ENCODE measurements at places on chromosomes 1 and 21.

- DNase-seq = no peak
Measured at GRCh38 chr21:19475525-19475924, 1071.9 kb upstream of the TMPRSS15 start.

- no peak for DNase-seq
Measured at GRCh38 chr1:225882694-225883615, 775 bp upstream of the TMEM63A start.

DNA sequence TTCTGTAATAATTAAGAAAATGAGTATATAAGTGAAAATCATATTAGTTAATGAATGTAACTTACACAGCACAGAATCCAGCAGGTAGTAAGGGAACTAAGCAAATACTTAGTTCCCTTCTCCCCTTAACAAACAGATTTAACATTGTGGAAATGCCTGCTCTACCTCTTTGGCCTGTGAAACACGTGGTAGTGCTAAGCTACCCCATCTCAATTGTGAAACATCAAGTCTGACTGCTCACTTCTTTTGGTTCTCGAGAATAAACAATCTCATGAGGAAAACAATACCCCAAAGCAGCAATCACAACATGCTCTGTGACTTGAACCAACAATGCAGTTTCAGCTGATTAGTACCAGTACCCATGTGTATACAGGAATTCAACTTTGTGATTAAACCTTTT lies 4.7 kb downstream of the MYSM1 start:
- DNase-seq = no peak

DNA sequence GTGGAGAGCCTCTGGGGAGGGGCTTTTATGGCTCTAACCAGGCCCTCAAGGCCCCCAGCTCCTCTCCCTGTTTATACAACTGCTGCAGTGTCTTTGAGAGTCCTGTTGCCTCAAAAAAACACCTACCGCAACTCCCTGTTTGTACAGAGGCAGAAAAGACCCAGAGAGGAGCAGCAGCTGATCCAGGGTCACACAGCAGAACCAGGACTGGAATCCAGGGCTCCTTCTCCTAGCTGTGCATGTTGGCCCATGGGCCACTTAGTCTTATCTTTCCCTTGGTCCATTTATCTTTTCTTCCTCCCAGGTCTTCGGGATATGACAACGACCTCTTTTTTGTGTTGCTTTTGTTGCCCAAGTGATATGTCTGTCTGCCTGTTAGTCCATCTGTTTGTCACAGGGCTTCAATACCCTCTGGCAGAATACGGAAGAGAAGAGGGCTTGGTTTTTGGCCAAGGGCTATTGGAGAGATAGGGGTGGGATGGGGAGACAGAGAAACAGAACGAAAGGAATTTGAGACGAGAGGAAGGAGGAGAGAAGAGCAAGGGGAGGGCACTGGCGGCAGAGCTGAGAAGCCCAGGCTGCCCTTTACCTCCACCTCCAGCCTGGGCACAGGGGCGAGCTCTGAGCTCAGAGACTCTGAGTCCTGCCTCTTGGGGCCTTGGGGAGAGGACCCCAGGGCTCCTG lies 33.5 kb upstream of the WASF2 start:
- DNase-seq = no peak

DNA sequence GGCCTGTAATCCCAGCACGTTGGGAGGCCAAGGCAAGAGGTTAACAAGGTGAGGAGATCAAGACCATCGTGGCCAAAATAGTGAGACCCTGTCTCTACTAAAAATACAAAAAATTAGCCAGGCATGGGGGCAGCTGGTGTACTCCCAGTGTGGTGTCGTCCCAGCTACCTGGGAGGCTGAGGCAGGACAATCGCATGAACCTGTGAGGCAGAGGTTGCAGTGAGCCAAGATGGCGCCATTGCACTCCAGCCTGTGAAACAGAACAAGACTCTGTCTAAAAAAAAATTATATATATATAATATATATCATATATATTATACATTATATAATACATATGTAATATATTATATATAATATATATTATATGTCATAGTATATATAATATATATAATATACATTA lies 249.2 kb upstream of the TPTE start:
- no peak for DNase-seq

GRCh38 chr1:242139442-242139841 lies 140.5 kb upstream of the MAP1LC3C start:
- no peak for DNase-seq

- DNase-seq = no peak
Measured at GRCh38 chr1:21383785-21384401, 56.0 kb upstream of the NBPF3 start.

DNA sequence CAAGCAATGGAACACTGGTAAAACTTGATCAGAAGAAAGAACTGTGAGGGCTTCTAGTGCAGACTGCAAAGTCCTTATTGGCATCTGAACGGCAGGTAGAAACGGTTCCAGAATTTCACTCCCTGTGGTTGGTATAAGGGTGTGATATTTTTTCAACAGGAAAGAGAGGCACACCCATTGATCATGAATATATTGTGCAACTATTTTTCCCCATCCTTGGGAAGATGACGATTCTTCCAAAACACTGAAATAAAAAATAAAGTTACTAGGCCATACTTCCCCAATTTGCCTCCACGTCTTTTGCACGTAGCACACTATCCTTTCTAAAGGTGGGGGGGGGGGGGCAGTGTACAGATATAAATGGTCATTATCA lies 49.6 kb downstream of the TARBP1 start:
- DNase-seq = no peak

GRCh38 chr1:202046227-202046626 lies 35.8 kb downstream of the ELF3 start:
- no peak for DNase-seq

DNA sequence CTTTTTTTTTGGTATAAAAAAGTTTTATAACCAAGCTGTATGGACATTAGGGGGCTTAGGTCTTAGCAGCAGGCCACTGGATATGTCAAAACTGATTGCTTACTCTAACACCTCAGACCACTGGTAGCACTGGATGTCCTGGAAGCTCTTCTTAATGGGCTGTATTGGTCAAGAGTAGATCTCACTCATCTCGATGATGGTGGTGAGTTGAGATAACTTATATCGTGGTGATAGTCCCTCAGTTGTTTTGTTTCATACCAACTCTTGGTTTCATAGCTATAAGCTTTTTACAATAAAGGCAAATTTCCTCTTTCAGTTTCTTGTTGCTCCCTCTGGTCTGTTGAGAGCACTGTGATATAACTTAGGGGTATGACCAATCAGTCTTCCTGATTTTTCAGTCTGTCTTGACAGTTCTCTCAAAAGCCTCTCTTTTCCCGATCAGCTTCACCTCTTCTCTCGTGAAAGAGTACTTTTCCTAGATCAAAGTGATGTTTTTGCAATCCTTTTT lies 9.7 kb upstream of the AGO1 start:
- no peak for DNase-seq

GRCh38 chr1:25806418-25806817 lies 6.4 kb downstream of the SELENON start:
- DNase-seq = no peak

DNA sequence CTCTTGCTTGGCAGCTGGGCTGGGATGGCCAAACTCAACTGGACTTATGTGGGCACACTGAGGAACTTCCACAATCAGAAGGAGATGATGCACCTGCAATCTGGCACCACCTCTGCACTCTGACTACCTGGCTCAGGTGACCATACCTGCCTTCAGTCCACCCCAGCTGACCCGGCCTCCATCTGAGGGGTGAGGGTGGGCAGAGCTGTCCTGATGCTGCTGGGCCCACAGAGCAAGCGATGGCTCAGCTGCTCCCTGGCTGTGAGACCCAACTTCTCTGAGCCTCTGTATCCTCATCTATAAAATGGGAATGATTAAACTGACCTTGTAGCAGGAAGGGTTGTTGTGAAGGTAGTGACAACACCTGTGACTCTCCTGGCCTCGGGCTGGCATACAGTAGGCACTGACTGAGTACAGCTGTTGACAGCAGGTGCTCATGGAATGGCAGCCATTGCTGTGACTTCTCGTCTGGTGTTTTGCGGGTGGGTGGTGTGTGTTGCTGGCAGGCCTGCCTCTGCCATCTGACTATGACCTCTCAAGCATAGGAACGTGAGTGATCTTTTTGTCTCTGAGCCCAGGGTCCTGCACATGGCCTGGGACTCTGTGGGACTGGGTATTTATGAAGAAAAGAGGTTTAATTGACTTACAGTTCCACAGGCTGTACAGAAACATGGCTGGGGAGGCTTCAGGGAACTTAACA lies 438.5 kb downstream of the PTPRU start:
- no peak for DNase-seq

DNA sequence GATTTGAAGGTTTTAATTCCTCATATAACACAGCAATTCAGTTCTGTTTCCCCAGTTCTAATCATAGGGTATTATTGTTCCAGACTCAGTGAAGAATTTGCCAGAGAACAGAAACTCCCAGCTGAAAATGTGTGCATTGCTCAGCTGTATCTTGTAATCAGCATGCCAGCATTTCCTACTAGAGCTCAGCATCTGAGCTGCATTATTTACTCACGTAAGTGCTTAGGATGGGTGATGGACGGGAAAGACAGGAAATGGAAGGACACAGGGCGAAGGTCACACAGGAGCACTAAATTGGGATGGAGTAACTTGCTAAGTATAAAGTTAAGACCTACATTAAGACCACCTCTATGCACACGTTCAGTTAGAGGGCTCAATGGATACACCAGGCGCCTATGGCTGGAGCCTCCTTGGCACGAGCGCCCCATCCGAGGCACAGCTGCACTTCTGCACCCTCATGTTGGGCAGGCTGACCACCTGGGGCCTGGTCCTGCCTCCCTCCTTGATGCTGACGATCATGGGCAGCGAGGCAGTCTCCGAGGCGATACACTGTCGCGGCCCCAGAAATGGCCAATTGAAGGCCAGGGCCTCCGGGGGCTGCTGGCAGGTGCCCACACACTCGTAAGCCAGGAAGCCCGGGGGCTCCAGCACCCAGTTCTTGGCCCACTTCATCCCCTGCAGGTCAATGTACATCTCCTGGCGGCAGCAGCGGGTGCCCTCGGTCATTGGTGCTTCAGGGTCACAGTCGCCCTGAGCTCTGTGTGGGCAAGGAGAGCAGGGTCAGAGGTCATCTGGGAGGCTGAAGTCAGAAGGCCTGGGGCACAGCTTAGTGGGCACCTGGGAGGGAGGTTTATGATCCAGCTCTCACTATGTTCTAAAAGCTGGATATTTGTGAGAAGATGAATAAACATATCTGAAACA lies 3.7 kb downstream of the LEFTY2 start:
- DNase-seq = no peak

DNA sequence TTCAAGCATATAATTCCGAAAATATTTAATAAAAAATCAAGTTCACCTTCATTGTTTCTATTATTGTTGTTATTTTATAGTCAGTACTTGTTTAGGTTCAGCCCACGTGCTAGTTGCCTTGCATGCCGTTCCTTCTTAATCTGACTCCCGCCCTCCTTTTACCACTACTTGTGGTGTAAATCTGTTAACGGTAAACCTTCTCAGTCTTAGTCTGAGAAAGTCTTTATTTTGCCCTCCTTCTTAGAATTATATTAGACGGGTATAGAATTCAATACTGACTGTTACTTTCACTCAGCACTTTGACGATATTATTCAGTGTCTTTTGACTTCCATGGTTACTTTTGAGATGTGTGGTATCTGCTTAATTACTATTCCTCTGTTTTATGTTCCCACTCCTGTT lies 104.8 kb downstream of the RGL1 start:
- DNase-seq = no peak

GRCh38 chr1:215710899-215711225 lies 143.8 kb downstream of the KCTD3 start:
- no peak for DNase-seq

DNA sequence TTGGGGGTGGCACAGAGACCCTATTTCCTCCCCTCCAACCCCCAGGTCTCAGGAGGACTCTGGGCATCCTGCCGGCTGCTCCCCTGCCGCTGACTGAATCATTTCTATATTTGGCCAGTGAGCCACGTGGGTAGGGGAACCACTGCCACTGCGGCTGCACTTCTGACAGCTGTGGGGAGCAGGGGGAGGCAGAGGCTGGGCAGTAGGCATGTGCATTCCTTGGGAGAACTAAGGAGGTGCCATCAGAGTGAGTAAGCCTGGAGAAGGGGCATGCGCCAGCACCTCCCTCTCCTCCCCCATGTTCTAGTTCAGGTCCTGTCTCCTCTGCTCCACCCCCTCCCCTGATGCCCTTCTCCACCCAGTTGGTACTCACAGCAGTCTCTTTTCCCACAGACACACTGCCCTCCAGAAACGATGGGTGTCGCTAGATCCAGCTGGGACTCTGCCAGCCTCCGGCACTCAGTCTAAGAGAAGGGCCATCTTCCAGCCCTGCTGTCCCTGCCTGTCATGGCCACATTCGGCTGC lies 12.0 kb downstream of the PPFIA4 start:
- DNase-seq = no peak

Measured in stimulated activated CD4-positive, alpha-beta T cell treated with anti-CD3 and anti-CD28 coated beads, Interleukin-1b, Interleukin-23, amount 100 ng/mL, for 1 hour (primary cell).